ENCODE measurements at places on chromosomes 16 and 17.

- DNase-seq, result no peak
Observed at GRCh38 chr17:63165400-63165799, 199.4 kb downstream of the TANC2 start.

GRCh38 chr17:31293581-31293980, 3.5 kb downstream of the OMG start:
- DNase-seq, result no peak

DNA sequence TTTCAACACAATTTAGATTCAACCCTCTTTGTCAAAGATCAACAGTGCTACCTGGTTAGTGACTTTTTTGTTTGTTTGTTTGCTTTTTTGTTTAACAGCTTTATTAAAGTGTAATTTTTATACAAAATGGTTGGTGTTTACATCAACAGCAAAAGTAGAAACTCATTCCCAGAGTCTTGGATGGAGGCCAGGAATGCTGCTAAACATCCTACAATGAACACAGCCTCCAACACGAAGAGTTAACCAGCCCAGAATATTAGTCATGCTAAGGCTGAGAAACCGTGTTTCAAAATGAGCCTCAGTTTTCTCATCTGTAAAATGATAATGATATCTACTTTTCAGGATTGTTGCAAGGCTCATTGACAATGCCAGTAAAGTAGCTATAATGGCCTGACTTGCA, 211.0 kb upstream of the MAF start:
- DNase-seq, result no peak

- DNase-seq, result no peak
Observed at GRCh38 chr16:72380283-72380682, 208.3 kb upstream of the PMFBP1 start.

- no peak for DNase-seq
Observed at GRCh38 chr16:2804728-2805127, 6.5 kb downstream of the PRSS41 start.

- no peak for DNase-seq
Observed at GRCh38 chr17:16273929-16274339, 56.9 kb downstream of the PIGL start.

- DNase-seq, result no peak
Observed at GRCh38 chr17:48567209-48567608, 10.9 kb downstream of the HOXB4 start.

DNA sequence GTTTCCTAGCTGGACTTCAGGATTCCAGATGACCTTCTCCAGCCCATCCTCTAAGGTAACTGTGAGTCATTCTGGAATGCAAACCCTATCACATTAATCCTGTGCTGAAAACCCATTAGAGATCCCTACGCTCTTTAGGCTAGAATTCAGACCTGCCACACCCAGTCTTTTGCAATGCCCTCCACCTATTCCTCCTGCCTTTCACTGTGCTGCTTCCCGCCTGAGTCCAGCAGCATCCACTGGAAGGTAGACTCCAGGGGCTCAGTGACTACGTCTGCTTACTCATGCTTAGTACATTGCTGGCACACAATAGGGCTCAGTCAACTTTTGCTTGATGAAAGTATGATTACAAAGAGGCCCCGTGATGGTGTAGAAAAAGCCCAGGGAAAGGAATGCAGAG, 121.1 kb downstream of the SPACA3 start:
- DNase-seq, result no peak

GRCh38 chr17:79991924-79992648, 43.6 kb downstream of the TBC1D16 start:
- no peak for DNase-seq

DNA sequence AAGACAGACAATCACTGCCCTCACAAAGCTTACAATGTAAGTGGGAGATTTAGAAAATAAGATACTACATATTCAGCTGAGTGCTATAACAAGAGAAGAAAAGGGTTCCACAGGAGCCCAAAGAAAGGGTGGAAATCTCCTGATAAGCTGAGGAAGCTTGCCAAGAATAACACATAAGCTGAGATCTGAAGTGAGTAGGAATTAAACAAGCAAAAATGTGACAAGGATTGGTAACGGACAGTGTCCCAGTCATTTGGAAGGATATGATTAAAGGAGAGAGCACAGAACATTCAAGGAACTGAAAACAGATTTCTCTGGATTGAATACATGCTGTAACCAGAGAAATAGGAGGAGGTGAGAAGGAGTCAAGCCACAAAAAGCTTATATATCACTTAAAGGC, 13.0 kb downstream of the CDYL2 start:
- DNase-seq, result no peak

DNA sequence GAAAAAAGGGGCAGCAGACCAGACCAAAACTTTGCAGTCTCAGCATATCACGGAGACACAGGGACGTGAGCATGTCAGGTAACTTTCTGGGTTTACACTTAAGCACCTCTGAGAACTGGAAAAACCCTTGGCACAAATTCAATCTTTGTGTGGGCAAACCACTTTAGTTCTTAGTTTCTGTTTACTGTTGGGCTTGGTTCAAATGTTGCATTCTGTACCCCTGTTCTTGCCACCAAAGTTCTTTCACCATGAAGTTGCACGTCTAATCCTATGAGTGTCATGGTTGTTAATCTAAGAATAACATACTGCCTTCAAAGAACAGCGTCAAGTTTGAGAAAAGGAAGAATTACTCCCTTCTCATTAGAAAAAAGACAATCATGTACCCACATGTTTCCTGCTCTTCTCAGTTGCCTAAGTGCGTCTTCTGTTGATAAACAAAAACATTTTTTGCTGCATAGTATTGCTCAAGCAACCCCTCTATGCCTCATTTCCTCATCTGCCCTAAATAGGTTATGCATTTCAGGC, 11.6 kb downstream of the KRT33A start:
- DNase-seq, result no peak

GRCh38 chr17:26731005-26731921, 562.7 kb upstream of the WSB1 start:
- no peak for DNase-seq

GRCh38 chr17:10198509-10199249, at the start of gene GAS7:
GAS7 (minus strand) TSS chr17:10198606.
- DNase-seq, result no peak

- DNase-seq, result no peak
Observed at GRCh38 chr16:46836534-46837530, 5.9 kb upstream of the C16orf87 start.

Data from cortex of kidney (tissue), 1 donor.